ENCODE measurements at places on chromosomes 16 and 17.

DNA sequence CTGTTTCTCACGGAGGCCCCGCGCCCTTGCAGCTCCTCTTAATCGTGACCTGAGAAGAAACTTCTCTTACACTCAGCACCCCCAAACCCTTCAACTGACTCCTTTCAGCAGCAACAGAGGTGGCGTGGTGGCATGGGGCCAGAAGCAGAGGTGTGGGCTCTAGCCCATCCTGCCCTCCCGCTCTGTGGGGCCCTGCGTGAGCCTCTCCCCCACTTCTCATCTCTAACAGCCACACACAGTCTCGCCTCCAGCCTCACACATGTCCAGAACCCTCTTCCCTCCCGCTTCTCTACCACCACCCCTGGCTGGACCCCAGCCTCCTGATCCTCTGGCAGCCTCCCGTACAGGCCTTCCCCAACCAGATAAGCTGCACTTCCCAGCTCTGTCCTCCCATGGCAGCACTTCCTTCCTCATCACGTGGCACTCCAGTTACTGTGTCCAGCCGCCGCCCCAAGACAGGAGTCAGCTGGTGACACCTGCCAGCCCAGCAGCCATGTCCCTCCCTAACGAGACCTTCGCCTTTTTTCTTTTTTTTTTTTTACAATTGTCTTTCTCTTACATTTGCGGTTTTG is 30.5 kb downstream of the NSMCE1 start:
- DNase-seq, result no peak

DNA sequence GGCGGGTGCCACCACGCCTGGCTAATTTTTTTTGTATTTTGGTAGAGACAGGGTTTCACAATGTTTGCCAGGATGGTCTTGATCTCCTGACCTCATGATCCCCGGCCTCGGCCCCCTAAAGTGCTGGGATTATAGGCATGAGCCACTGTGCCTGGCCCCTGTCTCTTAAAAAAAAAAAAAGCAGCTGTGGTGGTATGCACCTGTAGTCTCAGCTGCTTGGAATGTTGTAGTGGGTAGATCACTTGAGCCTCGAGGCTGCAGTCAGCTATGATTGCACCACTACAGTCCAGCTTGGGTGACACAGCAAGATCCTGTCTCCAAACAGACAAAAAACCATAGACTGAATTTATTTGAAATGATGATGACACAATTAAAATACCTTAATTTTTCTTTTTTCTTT is 24.3 kb downstream of the CDK12 start:
- peak; percentile 74 for DNase-seq

DNA sequence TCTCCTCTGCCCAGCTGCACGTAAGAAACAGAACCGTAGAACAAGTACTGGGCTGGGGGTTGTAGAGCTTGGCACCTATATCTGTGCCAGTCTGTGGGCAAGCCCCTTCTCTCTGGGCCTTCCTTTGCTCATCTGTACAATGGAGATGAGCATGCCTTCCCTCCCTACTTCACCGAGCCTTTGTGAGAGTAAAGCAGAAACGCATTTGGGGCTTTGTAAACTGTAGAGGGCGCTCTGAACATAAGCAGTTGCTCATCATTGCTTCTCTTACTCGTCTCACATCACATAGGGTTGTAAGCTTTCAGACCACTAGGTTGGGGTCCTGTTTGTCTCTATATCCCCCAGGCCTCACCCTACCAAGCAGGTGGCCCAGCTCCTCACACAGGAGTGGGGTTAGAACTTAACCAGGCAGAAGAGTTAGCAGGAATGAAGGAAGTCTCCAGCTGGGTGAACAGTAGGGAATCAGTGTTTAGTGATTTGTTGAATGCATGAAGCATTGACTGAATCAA is 15.1 kb downstream of the SAMD14 start:
- DNase-seq, result peak; percentile 64

DNA sequence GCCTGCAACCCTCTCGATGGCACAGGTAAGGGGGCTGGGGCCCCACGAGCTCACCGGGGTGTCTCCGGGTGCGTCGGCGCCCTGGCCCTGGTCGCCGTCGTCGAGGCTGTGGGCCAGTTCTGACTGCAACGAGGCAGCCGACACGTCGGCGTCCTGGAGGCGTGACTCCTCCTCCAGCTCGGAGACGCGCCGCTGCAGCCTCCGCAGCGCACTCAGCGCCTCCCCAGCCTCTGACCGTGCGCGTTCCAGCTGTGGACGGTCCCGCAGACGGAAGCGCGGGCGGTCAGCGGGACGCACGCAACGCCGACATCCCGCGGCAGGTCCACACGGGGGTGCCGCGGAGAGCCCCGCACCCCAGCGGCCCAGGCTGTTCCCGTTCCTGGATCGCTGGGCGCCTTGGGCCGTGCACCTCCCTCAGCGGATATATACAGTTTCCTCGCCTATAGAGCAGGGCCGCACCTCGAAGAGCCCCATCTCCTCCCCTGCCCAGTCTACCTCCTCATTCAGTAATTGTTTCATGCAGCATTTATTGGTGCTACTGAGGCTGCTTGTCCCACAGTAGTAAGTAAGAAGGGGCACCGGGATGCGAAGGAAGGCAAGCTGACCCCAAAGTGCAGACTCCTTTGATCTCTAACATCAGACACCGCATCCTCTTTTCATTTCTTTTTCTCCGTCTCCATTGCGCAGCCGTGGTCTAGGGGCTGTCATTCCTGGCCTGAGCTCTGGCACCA is 5.8 kb downstream of the THOC6 start:
- peak; percentile 70 for DNase-seq

DNA sequence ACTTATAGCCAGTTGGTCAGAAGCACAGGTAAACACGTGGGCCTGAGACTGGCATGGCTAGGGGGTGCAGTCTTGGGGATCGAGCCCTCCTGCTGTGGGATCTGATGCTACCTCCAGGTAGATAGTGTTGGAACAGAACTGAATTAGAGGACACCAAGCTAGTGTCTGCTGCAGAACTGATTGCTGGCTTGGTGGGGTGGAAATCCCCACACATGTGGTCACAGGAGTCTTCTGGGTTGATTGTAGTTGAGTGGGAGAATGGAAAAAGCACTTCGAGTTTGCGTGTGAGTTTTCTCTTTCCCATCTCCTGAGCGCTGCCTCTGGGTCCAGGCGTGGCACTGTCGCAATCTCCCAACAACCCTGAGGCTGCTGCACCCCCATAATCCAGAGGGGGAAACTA is 8.0 kb upstream of the SPATA32 start:
- no peak for DNase-seq

- no peak for DNase-seq
Observed at GRCh38 chr16:54746596-54746995, 184.1 kb upstream of the IRX5 start.

GRCh38 chr17:48636177-48637018 is 10.2 kb upstream of the HOXB9 start:
- DNase-seq, result peak; percentile 83

DNA sequence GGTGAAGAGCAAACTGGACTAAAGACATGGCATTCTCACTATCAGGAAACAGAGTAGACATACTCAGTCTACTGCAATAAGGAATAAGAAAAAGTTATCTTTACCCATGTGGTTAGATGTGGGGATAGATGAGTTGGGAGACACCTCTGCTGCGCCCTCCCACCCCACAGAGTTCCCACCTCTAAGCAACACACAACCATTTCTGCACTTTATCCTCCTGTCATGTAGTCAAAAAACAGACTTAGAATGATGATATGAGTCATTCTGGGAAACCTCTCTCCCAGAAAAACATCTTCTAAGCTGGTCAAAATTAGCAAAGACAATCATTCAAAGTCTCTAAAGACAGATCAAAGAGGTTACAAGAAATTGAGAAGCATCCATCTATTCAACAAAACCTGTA is 94.9 kb downstream of the CACNG1 start:
- DNase-seq, result no peak

DNA sequence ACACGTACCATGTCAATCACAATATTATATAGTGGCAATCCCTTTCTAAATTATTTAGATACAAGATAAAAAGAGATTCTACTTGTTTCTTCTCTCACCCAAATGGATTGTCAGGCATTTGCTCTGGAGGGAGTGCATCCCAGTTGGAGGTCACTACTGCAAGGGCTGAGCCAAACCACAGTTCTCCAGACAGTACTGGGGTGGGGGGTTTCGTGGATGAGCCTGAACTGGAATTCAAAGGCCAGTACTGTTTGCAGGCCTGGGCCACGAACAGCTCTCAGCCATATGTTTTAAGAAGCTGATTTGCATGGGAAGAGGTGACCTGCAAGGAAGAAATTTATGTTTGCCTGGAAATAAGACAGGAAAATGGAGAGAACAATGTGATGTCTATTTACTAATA is 314.9 kb downstream of the PMP22 start:
- DNase-seq, result peak; percentile 50

- no peak for DNase-seq
Observed at GRCh38 chr17:57531648-57532504, 213.2 kb downstream of the CCDC182 start.

GRCh38 chr17:27327871-27328270 is 34.0 kb downstream of the WSB1 start:
- no peak for DNase-seq

DNA sequence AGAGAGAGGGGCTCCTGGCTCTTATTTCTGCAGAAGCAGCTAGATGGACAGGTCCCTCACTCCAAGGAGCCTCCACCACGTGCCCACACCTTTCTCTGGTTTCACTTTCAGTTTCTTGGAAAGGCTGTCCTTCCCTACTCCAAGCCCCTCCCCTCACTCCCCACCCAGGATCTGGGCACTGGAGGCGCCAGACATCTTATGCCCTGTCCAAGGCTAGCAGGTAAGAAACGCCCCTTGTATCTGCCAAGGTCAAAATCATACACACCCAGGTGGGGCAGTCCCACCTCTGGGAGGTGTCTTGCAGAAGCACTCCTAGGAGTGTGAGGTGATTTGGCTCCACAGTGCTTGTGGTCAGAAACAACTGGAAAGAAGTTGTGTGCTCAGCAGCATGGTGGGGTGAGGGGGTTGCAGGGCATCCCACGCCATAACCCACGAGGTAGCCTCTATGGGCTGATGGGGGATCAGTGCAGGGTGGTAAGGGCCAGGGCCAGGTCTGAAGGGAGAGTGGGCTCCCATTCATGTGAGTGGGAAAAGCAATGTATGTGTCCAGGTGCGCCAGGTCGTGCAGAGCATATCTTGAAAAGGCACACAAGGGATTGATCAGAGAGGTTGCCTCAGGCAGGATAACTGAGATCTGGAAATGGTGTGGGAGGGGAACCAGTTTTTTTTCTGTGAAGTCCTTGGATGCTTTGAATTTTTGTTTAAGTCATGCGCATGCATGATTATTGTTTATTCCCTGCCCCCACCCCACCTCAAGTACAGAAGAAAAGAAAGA is 31.8 kb upstream of the PRM1 start:
- no peak for DNase-seq

GRCh38 chr16:76524769-76525168 is 247.6 kb downstream of the CNTNAP4 start:
- no peak for DNase-seq

- DNase-seq, result no peak
Observed at GRCh38 chr17:40576113-40576740, 11.0 kb upstream of the CCR7 start.

DNA sequence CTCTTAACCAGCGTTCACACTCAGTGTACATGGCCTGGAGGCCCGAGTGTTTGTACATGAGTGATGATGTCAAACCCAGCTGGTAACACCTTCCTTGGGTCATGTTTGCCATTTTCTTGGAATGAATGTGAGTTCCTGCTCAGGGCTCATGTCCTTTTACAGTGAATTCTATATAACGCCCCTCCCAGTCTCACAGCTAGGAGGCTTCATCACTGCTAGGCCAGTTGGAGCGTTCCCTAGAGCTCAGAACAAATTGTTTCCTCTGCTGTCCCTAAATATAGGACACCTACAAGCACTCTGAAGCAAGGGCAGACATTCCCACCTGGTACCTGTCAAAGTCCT is 5.5 kb downstream of the TIMM22 start:
- DNase-seq, result no peak

GRCh38 chr16:51408357-51408756 is 257.3 kb upstream of the SALL1 start:
- DNase-seq, result no peak

DNA sequence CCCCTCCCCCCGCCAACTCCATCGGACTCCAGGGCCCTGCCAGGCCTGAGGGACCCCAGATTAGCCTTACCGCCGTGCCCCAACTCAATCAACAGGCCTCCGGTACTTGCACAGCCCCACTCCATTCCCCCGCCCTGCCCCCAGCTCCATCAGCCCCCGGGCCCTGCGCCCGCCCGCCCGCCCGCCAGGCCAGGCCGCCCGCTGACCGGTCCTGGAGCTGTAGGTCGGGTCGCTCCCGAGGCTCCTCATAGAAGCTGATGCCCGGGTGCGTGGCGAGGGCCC is 308 bp downstream of the GTF3C1 start:
- DNase-seq, result no peak

DNA sequence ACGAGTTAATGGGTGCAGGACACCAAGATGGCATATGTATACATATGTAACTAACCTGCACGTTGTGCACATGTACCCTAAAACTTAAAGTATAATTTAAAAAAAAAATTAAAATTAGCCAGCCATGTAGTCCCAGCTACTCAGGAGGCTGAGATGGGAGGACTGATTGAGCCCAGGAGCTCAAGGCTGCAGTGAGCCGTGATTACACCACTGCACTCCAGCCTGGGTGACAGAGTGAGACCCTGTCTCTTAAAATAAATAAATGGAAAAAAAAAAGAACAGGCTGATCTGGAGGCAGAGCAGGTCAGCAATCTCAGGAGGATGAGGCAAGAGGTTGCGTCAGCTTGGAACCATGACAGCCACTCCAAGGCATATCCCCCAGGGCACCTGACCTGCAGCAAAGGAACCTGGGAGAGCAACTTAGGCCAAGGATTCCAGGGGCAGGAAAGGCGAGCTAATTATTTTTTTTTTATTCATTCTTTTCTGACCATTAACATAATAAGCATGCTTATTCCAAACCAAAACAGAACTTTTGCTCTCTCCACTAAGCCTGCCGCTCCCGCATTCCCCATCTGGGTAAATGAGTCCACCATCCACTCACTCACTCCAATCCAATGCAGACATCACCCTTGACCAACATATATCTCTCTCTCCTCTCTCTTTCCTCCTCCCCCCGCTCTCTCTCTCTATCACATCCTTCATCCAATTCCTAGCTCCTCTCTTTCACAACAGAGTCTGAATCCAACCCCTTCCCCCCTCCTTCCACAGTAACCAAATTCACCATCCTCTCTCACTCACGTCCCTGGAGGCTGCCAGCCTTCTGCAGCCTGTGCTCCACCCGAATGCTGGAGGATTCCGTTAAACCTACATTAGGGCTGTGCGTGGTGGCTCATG is 47.7 kb downstream of the TK2 start:
- peak; percentile 75 for DNase-seq

GRCh38 chr16:81745704-81746558 is 33.2 kb upstream of the PLCG2 start:
- DNase-seq, result peak; percentile 90

GRCh38 chr17:77613218-77613617 is 345.3 kb upstream of the TNRC6C start:
- DNase-seq, result peak; percentile 70
